Brain pericyte (primary cell): ENCODE measurements at places on chromosomes 4 and X.

- no peak for DNase-seq
These were observed 36.7 kb upstream of the CXXC4 start for GRCh38 chr4:104531390-104531789.

GRCh38 chrX:37776283-37776986 lies 3.4 kb upstream of the CYBB start:
- no peak for DNase-seq

GRCh38 chr4:9997886-9998285 lies 23.4 kb downstream of the SLC2A9 start:
- DNase-seq, result no peak

DNA sequence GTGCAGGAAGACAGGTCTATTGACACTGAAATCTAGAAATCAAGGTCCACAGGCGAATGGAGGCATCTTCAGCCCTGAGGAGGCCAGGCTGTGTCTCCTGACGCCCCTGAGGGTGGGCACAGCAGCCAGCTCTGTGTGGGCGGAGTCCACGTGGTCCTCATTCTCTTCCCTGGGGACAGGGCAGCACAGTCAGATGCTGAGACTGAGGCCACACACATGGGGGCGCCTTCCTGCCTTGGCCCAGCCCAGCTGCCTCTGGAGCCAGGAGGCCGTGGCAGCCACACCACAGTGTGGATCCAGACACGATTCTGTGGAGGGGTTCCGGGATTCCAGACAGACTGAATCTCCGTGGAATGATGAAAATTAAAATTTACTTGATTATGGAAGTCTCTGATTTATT lies 20.8 kb downstream of the FGFR3 start:
- DNase-seq, result no peak

GRCh38 chrX:128992107-128992971 lies 531.0 kb downstream of the SMARCA1 start:
- DNase-seq, result no peak

GRCh38 chrX:20459410-20460350 lies 193.0 kb upstream of the RPS6KA3 start:
- no peak for DNase-seq

GRCh38 chr4:76968937-76969336 lies 19.4 kb downstream of the SEPTIN11 start:
- no peak for DNase-seq

- no peak for DNase-seq
These were observed 34.1 kb upstream of the AFF2 start for GRCh38 chrX:148466292-148466691.

DNA sequence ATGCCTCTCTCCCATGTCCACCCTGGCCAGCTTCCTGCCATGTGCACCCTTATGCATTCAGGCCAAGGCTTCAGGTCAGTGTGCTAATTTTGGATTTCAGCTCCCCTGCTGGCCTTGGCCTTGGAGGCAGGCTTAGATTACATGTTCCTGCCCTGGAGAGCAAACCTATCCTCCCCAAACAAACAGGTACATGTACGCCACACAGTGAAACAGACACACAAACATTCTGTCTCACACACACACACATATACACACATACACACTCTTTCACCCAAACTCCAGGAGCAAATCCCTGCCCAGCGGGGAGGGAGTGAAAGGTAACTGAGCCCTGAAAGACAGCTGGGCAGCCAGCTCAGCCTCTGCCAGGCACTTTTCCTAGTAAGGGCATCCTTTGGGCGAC lies 62.7 kb upstream of the ARHGAP36 start:
- DNase-seq, result no peak

GRCh38 chr4:14180983-14181601 lies 553.6 kb upstream of the BOD1L1 start:
- no peak for DNase-seq

DNA sequence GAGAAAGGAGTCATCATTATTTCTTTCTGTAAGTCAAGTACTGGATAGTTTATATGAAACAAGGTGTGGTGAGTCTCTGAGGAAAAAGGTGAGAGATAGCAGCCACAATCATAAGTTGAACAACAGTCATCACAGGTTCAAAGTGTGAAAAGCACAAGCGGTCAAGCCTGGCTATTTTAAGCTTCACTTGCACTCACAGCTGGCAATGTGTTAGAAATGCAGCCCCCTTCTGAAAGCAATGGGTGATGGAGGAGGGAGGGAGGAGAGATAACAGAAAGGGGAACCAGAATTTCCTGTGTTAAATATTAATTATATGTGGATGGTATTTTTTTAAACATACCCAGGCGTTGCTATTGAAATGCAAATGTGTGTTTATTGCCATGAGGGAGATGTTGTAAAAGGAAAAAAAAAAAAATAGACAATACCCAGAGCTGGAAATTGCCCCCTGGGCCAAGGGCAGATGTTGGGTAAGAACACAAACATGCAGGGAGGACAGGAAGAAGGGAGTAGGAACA lies 26.9 kb upstream of the BMP3 start:
- DNase-seq, result no peak
